H54 (cell line): ENCODE measurements at places on chromosomes 5 and 9.

- no peak for DNase-seq
These were observed 369.9 kb upstream of the FAM174A start for GRCh38 chr5:100165309-100165708.

DNA sequence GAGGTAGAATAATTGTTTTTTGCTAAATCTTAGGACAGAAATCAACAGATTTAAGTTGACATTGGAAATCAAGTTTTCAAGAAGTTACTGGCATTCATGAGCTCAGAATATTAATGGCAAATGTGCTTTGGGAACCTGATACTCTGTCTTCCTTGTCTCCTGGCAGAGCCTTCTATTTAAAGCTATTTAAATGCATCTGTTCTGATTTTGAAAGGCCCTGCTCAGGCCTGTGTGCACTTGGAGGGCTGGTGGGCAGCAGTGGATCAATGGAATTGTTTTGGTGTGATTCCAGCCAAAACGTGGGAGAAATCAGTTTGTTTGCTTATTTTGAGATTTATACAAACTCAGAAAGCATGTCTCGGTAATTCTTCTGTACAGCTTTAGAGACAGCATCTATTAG is 38.5 kb downstream of the FBXL7 start:
- DNase-seq = no peak

GRCh38 chr5:59238126-59238902 is 655.2 kb downstream of the PDE4D start:
- DNase-seq = no peak

- DNase-seq = no peak
These were observed 865.4 kb downstream of the TLE4 start for GRCh38 chr9:80437091-80437640.

- peak; percentile 30 for DNase-seq
These were observed 15.4 kb downstream of the LMAN2 start for GRCh38 chr5:177336112-177336511.

DNA sequence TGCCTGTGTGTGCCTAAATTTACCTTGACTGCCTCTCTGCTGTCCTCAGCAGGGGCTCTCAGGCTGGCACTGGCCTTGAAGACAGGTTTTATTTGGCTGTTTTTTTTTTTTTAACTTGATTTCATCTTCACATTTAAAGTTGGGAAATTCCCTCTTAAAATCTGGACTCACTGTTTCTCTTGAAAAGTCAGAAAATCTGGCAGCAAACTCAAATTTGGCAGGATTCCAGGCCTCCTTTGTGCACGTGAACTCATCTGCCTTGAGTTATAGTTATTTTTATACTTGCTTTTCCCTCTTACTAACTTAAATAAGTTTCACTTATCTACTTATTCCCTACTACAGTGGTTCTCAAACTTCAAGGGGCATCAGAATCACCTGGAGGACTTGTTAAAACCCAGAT is 118.4 kb upstream of the MAP3K1 start:
- no peak for DNase-seq

GRCh38 chr5:18607570-18607969 is 973.3 kb downstream of the TAF11L14 start:
- DNase-seq = no peak

DNA sequence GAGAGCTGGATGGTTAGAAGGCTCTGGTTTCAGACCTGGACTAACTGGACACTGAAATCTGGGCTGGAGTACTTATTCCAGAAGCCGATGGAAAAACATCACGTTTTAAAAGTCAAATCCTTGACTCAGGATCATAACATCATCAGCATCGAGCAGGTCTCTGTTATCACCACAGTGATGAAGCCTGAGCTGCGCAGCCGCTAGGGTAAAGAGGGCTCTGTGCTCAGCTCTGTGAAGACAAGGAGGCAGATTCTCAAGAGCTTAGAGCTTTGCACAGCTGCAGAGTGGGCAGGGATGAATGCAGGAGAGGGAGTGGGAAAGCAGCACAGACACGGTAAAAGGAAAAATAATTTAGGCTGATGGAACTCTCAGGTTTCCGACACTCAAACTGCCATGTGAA is 208.8 kb upstream of the TAS2R1 start:
- no peak for DNase-seq

- DNase-seq = no peak
These were observed 119.5 kb upstream of the MTAP start for GRCh38 chr9:21682981-21683380.

DNA sequence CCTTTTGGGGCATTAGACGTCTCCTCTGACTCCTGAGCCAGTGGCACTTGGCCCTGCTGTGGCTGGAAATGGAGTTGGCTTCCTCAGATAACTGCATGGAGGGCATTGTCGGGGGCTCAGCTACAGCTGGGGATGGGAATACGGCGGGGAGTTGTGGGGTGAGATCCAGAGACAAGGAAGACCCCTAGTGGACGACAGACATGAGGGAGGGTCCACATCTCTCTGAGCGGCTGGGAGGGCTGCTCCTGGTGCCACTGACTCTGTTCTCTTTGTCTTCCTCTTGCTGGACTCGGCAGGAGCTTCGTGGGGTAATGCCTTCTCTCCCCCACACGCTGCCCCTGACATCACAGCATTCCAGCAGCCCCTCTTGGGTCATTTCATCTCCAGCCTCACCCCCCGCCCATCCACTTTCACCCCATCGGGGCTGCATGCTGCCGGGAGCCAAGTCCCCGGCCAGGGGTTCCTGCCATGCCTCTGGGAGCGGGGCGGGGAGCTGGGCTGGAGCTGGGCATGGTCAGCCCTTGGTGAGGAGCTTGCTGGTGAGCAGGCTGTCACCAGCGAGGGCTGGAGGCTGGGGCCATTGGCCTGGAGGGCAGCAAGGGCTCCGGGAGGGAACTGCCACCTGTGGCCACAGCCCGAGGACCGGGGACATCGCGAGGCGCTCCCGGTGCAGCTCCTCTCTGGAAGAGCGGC is 172.3 kb downstream of the CACNA1B start:
- no peak for DNase-seq

GRCh38 chr5:16551628-16552027 is 65.2 kb downstream of the RETREG1 start:
- no peak for DNase-seq

DNA sequence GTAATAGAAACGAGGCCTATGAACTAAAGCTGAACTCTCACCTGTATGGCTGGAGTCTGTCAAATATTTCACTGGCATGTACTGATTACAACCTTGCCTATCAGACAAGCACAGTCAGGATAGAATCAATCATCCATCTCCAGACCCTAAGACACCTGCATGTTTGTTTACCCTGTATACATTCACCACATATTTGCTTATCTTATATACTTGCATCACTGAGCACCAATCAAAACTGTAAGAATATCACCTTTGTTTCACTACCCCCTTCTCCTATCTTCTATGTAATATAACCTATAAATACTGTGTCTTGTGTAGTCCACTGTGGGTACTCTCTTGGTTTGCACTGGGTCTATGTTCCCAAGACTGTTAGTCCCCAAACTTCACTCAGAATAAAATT is 1085.7 kb downstream of the TAF11L14 start:
- DNase-seq = no peak

GRCh38 chr5:76978869-76979268 is 26.0 kb downstream of the CRHBP start:
- DNase-seq = no peak

GRCh38 chr5:105530716-105531261 is 1968.2 kb upstream of the NUDT12 start:
- no peak for DNase-seq

- DNase-seq = no peak
These were observed 288.1 kb downstream of the TMEM167A start for GRCh38 chr5:82789095-82789494.

DNA sequence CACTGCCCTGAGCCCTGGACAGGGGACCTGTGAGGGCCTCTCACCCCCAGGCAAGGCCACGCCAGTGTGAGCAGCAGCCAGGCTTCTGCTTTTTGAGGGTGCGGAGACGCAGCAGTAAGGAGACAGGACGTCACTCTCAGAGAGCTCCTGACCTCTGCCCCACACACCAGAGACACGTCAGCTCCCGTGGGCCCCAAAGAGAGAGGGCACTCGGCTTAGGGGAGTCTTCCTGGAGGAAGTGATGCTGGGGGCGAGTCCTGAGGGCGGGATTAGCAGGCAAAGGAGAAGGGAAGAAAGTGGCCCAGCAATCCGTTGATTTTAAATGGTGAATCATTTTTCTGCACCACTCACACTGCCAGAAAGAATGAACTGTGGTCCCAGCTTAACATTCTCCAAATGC is 24.0 kb upstream of the SLC9A3 start:
- peak; percentile 75 for DNase-seq

DNA sequence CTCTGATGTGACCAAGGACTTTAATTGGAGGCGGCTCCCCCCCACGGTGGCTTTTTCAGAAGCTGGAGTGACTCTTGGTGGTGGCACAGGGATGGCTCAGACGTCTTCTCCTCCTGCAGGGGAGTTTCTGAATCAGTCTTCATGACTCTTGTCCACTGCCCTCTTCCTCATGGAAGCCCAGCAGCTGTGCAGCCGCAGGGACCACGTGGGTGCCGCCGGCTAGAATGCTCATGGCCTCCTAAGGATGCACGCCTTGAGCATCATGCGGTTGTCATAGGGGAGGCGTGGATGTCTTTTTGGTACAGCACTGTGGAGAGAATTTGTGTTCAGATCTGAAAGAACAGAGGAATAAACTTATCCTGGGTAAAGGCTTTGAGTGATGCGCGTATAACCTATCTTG is 1.3 kb downstream of the TEX53 start:
- no peak for DNase-seq

DNA sequence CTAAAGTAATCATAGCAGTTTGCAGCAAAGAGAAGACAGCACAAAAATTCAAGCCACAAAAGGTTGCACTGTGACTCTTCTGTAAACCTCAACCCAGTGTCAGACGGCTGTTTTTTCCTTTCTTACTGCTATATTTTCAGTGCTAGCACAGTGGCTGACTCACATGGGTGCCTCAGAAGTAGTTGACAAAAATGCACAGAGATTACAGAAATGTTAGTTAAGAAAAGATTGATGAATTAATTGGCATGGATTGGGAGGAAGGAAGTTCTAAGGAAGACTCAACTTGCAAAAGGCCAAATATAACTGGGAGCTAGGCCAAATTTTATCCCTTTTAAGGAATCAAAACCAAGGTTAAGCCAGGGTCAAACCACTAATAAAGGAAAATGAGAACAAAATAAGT is 43.7 kb upstream of the ITGA1 start:
- DNase-seq = no peak

DNA sequence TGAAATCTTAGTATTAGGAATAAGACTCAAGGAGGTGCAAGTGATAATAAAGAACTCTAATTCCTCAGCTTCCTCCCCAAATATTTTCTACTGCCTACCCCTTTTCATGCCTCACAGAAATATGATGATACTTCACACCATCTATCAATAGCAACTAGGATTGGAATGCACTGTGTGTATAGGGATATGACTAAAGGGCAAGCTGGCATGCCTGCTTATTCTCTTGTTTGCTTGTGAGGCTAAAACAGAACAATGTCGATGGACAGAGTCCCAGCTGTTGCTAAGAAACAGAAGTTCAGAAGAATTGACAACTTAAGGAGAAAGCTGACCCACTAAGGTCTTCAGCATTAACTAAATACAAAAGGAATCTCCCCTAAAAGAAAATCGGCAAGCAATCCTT is 9.7 kb upstream of the CHD1 start:
- DNase-seq = no peak
